AG04450 (cell line): ENCODE measurements at places on chromosomes 11 and 22.

DNA sequence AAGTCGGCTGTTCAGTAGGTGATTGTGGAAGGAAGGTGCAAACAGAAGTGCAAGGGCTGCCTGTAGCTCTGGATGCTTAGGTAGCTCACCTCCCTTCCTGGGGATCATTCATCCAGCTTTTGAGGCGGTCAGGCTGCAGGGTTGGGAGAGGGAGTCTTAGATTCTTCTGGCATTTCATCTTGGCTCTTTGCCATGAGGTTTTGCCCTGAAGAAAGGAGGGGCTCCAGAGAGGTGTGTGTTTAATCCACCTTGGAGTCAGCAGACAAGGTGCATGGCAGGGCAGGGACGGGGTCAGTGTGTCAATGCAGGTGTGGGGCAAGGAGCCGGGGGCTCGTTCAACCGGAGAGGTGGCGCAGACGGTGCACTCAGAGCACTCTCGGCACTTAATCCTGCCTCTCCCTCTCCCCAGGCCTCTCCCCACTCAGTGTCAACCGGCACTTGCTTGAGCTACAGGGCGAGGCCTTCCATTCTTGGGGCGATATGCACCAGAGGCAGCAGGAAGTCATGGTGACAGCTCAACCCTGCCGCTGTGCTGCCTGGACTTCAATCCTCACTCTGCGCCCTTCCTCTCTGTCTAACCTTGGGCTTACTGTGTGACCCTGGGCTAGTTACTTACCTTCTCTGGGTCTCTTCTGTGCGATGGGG lies 7.2 kb downstream of the ADAMTS15 start:
- no peak for DNase-seq

GRCh38 chr11:74139151-74139918 lies 31.5 kb downstream of the C2CD3 start:
- no peak for DNase-seq

- no peak for DNase-seq
Measured at GRCh38 chr11:116310226-116310625, 462.6 kb downstream of the BUD13 start.

GRCh38 chr22:29485448-29485847 lies 5.4 kb downstream of the NEFH start:
- no peak for DNase-seq

DNA sequence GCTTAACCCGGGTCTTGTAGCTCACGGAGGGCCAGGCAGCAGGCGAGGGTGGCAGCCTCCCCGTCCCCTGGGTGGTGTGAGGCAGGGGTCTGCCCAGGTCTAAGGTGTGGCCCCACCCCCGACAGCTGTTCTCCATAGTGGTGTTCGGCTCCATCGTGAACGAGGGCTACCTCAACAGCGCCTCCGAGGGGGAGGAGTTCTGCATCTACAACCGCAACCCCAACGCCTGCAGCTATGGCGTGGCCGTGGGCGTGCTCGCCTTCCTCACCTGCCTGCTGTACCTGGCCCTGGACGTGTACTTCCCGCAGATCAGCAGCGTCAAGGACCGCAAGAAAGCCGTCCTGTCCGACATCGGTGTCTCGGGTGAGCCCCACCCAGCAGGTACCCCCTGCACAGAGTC lies 24.4 kb downstream of the SYNGR1 start:
- no peak for DNase-seq

DNA sequence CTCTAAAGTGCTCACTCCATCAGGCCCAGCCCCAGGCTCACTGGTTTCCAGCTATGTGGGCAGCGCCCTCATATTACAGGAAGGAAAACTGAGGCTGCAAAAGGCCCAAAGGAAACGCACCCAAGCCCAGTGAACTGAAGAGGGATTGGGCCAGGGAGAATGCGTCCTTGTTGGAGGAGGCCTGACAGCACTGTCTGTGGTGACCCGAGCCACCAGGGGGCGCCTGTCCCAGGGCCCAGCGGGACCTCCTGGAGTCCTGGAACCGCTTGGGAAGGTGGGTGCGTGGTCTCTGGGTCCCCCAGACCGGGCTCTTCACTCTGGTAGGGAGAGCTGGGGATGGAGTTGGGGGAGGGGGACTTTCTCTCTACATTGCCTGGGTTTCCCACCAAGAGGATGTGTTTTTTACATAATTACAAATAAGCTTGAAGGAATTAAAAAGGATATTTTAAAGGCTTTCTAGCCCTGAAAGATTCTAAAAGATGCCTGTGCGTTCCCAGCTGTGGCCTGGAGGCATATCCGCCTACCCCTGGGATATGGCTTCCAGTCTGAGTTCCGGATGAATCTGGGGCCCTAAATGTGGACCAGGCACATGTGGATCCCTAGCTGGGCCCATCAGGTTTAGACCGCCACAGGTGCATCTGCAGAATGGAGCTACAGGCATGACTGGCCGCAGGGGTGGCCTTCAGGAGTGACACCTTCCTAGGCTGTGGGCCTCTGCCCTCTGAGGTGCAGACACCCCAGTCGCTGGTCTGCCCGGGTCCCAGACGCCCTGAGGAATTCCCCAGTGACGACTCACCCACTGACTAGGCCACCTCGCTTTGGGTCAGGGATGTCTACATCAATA lies 4.2 kb downstream of the SPI1 start:
- peak; percentile 26 for DNase-seq

GRCh38 chr22:24236656-24237055 lies 8.2 kb downstream of the GGT5 start:
- DNase-seq, result no peak

GRCh38 chr11:58926695-58927094 lies 12.6 kb upstream of the GLYATL1 start:
- peak; percentile 15 for DNase-seq

GRCh38 chr11:93652161-93652597 lies 9.3 kb upstream of the CEP295 start:
- DNase-seq, result no peak

- no peak for DNase-seq
Measured at GRCh38 chr11:31337806-31338205, 31.7 kb downstream of the DCDC1 start.

GRCh38 chr11:8209208-8209807 lies 40.5 kb upstream of the RIC3 start:
- DNase-seq, result no peak

DNA sequence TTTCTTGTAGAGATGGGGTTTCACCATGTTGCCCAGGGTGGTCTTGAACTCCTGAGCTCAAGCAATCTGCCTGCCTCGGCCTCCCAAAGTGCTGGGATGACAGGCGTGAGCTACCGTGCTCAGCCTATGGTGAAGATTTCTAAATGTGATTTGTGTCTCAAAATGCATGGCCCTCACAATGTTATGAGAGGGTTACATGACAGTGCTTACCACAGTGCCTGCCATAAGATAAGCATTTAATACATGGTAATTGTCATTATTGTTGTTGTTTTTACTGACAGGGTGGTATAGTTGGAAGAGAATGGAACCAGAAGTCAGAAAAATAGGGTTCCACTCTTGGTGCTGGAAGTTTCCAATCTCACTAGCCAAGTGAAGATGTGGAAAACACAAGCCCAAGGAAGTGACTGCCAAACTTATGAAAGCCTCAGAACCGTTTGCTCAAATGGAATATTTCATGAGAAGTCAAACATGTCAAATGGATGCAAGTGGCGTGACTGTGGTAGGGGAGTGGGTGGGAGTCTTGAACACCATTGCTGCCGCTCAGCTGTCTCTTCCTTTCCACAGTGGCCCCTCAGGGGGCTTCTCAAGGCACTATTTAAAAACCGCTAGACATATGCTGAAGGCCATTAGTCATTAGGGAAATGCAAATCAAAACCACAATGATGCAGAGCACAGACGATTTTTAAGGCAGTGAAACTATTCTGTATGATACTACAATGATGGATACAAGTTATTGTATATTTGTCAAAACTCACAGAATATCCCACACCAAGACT lies 29.1 kb upstream of the LMO2 start:
- no peak for DNase-seq

DNA sequence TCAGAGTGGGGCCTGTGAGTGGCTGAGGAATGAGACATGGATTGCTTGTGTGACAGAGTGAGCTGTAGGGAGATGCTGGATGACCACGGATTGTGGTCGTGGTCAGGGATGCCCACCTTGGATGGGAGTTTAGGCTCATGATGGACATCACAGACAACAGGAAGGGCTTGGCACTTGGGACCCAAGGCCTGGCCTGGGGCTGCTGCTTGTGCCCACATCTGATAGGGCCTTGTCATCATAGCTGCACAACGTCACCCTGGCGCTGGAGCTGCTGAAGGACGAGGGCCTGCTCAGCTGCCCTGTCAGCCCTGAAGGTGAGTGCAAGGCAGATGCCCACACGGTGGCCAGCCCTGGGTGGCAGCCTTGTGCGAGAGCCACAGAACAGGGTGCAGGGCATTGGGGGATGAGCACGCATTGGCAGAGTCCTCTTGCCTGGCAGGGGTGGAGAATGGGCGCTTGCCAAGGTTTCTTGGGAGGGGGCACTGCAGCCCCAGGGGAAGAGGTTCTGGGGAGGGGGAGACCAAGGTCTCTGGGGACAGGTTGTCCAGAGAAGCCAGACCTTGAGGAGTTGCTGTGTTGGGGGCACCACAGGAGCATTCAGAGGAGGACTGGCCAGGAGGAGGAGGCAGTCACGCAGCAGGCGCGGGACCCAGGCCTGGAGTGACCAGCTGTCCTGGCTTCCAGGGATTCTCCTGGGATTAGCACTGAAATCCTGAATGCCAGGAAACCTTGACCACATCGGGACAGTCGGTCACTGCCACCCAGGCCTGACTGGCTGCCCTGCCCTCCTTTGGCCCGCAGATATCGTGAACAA lies 25.0 kb downstream of the PARVG start:
- no peak for DNase-seq

DNA sequence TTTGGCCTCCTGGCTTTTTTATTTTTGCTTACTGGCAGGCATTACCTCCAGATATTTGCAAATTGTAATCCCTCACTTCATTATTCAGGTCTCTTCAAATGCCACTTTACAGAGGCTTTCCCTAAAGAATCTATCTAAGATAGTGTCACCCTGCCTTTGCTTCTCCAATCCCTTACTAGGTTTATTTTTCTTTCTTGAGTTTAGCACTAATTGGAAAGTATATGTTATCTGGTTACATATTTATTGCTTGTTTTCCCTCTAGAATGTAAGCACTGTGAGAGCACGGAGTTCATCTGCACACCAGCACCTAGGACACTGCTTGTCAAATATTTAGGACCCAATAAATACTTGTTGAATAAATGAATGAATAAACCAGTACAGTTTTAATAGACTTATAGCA lies 3.5 kb downstream of the KIF18A start:
- no peak for DNase-seq

DNA sequence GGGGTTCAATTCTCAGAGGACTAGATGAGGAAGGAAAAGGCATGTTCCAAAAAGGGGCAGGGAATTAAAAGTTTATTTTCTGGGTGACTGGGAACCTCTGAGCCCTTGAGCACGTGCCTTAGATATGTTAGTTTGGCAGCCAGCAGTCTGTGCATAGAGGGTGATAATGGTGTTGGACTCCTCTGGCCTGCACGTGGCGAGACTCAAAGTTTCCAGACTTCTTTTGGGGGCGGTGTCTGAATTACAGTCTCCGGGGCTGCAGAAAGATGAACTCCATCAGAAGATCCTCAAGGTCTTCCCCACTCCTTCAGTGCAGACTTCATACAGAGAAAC lies 861 bp upstream of the ZNRF3 start:
- DNase-seq, result no peak

DNA sequence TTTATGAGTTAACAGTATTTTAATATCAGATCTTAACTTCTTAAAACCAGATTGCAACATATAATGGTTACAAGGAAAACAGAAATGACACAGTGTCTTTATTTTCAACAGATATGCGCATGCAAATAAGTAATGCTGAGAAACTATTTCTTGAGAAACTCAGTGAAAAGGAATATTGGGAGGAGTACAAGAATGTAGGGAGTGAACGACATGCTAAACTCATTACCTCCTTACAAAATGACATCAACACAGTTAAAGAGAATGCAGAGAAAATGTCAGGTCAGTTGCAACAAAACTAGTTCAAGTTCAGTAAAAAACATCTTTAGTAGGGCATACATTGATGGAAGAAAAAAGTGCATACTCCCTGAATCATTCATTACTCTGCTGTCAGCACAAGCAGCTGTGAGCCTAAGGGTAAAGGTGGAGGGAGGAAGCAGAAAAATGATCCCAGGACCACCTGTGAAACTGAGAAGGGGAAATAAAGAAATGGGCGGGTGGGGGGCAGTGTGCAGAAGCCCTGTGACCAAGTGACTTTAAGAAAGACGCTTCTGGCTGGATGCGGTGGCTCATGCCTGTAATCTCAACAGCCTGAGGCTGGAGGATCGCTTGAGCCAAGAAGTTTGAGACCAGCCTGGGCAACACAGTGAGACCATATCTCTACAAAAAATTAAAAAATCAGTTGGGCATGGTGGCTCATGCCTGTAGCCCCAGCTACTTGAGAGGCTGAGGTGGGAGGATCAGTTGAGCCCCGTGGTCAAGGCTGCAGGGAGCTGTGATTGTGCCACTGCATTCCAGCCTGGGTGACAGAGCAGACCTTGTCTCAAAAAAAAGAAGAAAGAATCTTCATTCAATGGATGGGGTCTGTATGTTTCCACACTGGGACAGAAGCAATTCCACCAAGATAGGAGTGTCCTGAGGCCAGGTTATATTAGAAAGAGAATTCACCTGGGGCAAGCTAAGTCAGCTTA lies 31.2 kb downstream of the CCDC83 start:
- DNase-seq, result no peak

- no peak for DNase-seq
Measured at GRCh38 chr11:62393735-62394134, 25.1 kb upstream of the SCGB1A1 start.

- DNase-seq, result no peak
Measured at GRCh38 chr11:6911378-6911777, 9.4 kb upstream of the OR2D3 start.

DNA sequence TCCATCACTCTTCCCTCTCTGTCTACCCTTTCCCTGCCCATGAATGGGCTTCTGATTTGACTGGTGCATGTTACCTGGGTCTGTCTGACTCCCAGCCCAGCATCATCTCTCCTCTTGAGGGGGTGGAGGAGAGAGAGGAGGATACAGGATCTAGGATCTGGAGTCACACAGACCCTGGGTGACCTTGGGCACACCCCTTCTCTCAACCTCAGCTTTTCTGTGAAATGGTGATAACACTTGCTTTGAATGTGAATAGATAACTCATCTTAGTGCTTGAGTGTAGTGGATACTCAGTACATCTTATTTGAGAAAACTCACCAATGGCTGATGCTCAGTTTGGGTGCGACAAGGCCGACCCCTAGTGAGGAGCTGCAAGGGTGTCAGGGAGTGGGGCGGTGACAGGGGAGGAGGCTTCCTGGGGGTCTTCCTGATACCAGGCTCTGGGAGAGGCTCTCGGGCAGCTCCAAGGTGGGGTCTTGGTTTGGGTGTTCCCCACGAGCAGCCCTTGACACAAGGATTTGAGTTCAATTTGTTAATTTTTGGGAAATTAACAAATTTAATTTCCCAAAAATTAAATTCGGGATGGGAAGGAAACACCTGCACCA lies 9.0 kb downstream of the INCENP start:
- no peak for DNase-seq

GRCh38 chr11:26579683-26580082 lies 7.6 kb upstream of the MUC15 start:
- no peak for DNase-seq

GRCh38 chr11:88231894-88232482 lies 56.7 kb upstream of the RAB38 start:
- peak; percentile 3 for DNase-seq

- no peak for DNase-seq
Measured at GRCh38 chr11:17571431-17572358, 24.6 kb downstream of the OTOG start.
